ENCODE measurements at places on chromosomes 11 and 22. TPM values are rescaled to one million over a fixed set of nuclear protein-coding genes. Genes with fewer than 3 reads are reported as not detected.

The TBX10 gene
- not detected for total RNA-seq

The UCP3 gene
- 0.21 TPM for total RNA-seq

DNA sequence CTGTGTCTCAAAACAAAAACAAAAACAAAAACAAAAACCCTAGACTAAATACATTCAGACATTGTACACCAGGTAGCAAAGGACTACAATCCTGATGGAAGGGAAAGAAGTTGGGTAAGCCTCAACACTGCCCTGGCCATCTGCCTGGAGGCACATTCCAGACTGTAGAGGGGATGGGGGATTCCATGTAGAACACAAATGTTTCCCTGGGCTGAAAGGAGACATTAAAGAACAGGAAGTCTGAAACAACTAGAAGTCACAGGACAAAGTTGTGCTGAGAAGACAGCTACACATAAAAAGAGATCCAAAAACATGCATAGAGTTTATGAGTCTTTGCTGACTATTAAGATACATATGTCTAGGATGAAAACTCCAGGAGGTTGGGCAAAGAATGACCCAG, 83.9 kb downstream of the RRAS2 start:
- peaks cover 45% of the 10 kb centered on the region for H3K36me3 ChIP-seq
- peaks cover 4% of the 10 kb centered on the region for H3K4me1 ChIP-seq
- no peaks in the 10 kb centered on the region for H3K27me3 ChIP-seq

GRCh38 chr22:27775758-27776649, 25.6 kb downstream of the MN1 start:
- H3K4me3 ChIP-seq = peak overlapping the region; percentile 39
- H3K27me3 ChIP-seq = no peaks in the 10 kb centered on the region
- peaks cover 60% of the 10 kb centered on the region for H3K4me1 ChIP-seq
- peak overlapping the region; percentile 69 for H3K27ac ChIP-seq
- DNase-seq = peak; percentile 66
- H3K36me3 ChIP-seq = no peaks in the 10 kb centered on the region

GRCh38 chr11:98895936-98896335, 124.8 kb upstream of the CNTN5 start:
- no peak overlapping the region for H3K27ac ChIP-seq
- no peaks in the 10 kb centered on the region for H3K4me1 ChIP-seq
- no peak for DNase-seq
- no peaks in the 10 kb centered on the region for H3K27me3 ChIP-seq
- H3K4me3 ChIP-seq = no peak overlapping the region
- H3K36me3 ChIP-seq = no peaks in the 10 kb centered on the region

- peaks cover 48% of the 10 kb centered on the region for H3K27me3 ChIP-seq
- H3K36me3 ChIP-seq = no peaks in the 10 kb centered on the region
- peak; percentile 25 for DNase-seq
- peaks cover 18% of the 10 kb centered on the region for H3K4me1 ChIP-seq
Measured at GRCh38 chr11:116586392-116586791, 186.4 kb downstream of the BUD13 start.

- H3K27ac ChIP-seq = no peak overlapping the region
- no peaks in the 10 kb centered on the region for H3K27me3 ChIP-seq
Measured at GRCh38 chr22:43534916-43535315, 123.1 kb downstream of the MPPED1 start.

GRCh38 chr11:30392221-30392784, 69.4 kb downstream of the ARL14EP start:
- no peak for DNase-seq
- H3K4me3 ChIP-seq = no peak overlapping the region
- H3K36me3 ChIP-seq = peaks cover 1% of the 10 kb centered on the region
- no peaks in the 10 kb centered on the region for H3K27me3 ChIP-seq
- no peak overlapping the region for H3K27ac ChIP-seq
- H3K4me1 ChIP-seq = no peaks in the 10 kb centered on the region

DNA sequence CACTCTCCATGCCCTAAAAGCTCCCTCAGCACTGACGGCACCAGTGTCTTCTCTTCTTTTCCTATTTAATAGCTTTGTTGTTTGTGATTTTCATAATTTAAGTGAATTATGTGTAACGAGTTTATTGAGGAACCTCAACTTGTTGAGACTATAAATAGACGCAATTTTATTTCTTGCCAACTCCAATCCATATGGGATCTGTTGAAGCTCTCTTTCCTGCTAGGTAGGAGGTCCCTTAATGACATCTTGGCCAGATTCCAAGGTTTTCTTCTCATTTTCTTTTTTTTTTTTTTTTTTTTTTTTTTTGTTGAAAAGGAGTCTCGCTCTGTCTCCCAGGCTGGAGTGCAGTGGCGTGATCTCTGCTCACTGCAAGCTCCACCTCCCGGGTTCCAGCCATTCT, 14.2 kb downstream of the RTL6 start:
- DNase-seq = no peak
- no peak overlapping the region for H3K27ac ChIP-seq
- peaks cover 6% of the 10 kb centered on the region for H3K4me1 ChIP-seq
- H3K4me3 ChIP-seq = no peak overlapping the region
- H3K27me3 ChIP-seq = no peaks in the 10 kb centered on the region

DNA sequence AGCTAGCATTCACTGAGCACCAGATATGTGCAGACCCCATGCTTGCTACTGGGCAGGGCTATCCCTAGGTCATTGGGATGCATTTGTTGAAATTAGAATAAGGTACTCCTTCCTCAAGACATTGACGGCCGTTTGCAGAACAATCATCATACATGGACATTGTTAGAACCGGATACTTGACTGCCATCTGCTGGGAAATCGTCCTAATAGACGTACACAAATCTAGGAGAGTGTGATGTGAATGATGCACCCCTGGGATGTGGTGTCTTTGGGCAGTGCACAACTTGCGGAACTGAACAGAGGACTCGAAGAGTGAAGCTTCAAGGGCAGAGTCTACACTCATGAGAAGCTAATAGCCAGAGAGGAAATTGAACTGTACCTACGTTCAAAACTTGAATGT, 35.9 kb downstream of the MYO18B start:
- H3K36me3 ChIP-seq = no peaks in the 10 kb centered on the region
- no peaks in the 10 kb centered on the region for H3K4me1 ChIP-seq
- no peak overlapping the region for H3K4me3 ChIP-seq
- no peaks in the 10 kb centered on the region for H3K27me3 ChIP-seq

DNA sequence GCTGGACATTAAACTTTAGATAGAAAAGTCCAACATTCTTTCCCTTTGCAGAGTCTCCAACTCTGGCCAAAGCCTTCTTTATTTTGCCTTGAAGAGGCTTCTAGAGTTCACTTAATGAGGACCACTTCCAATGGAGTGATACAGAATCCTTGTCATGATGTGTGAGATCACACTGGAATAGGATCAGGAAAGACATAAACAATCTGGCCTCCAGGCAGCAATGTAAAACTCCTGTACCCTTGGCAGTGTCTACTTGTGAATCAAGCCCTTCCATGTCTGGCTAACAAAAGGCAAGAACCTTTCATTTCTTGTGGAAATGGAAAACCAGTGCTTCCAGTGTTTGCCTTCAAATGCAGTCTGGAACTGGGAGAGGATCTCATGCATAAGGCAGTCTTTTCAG, 56.5 kb upstream of the FIBIN start:
- no peak overlapping the region for H3K27ac ChIP-seq
- H3K36me3 ChIP-seq = no peaks in the 10 kb centered on the region
- H3K4me1 ChIP-seq = no peaks in the 10 kb centered on the region

DNA sequence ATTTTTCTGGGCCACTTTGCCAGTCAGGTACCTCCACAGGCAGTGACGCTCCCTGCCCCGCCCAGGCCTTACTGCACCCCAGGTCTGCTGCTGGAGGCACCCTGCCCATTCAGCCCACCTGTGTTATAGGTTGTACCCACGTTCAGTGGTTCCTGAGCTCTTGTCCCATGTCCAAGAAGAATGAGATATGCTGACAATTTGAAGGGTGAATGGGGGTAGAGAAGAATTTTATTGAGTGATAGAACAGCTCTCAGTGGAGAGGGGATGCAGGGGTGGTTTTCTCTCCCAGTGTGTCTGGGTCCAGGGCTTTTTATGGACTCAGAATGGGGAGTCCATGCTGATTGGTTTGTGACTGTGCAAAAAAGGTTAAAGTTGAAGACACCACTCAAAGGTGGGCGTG, 149.7 kb downstream of the LDLRAD3 start:
- no peaks in the 10 kb centered on the region for H3K27me3 ChIP-seq
- no peak overlapping the region for H3K4me3 ChIP-seq
- H3K27ac ChIP-seq = peak overlapping the region; percentile 89
- no peak for DNase-seq
- H3K4me1 ChIP-seq = peaks cover 19% of the 10 kb centered on the region
- peaks cover 15% of the 10 kb centered on the region for H3K36me3 ChIP-seq

DNA sequence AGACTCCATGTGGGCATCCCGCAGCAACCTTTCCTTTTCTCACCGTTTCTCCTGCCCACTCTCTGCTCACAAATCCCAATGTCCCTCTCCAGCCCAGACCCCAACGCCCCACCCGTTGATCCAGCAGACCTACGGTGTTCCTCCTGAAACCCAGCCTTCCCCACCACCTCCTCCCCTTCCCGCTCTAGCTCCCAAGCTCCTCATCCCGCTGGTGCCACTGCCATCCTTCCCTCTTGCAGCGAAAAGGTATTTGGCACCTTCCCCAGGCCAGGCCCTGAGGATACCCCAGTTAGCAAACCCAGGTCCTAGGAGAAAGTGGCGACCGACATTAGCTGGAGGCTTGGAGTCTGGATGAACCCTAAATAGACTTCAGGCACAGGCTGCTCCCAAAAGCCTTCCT, 84.0 kb upstream of the RTL6 start:
- H3K36me3 ChIP-seq = no peaks in the 10 kb centered on the region
- H3K27me3 ChIP-seq = no peaks in the 10 kb centered on the region
- H3K27ac ChIP-seq = no peak overlapping the region
- no peak for DNase-seq
- no peaks in the 10 kb centered on the region for H3K4me1 ChIP-seq
- H3K4me3 ChIP-seq = no peak overlapping the region

DNA sequence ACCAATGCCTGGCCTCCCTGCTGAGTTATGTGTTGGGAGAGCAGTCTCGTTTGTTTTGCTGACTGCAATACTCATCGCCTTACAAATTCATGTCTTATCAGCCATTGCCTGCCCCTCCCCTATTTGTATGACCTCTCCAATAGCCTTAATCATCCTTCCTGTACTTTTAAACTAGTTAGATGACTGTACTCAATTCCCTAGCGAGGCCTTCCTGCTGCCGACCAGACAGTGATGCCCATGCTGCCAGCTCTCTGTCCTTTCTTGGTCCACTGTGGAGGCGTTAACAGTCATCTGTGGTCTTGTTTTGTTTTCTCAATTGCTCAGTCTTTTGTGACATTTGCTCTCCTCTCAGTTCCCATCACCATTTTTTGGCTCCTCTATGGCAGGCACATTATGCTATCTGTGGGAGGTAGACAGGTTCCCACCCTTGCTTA, 20.3 kb upstream of the YPEL1 start:
- no peak for DNase-seq
- H3K4me3 ChIP-seq = no peak overlapping the region
- peak overlapping the region; percentile 72 for H3K27ac ChIP-seq
- H3K36me3 ChIP-seq = no peaks in the 10 kb centered on the region
- H3K27me3 ChIP-seq = no peaks in the 10 kb centered on the region
- no peaks in the 10 kb centered on the region for H3K4me1 ChIP-seq

- H3K4me3 ChIP-seq = peak overlapping the region; percentile 6
- DNase-seq = peak; percentile 68
- H3K4me1 ChIP-seq = peaks cover 37% of the 10 kb centered on the region
- H3K27me3 ChIP-seq = peaks cover 98% of the 10 kb centered on the region
- no peak overlapping the region for H3K27ac ChIP-seq
Measured at GRCh38 chr11:40203606-40204005, 1255.8 kb downstream of the LRRC4C start.

- no peaks in the 10 kb centered on the region for H3K27me3 ChIP-seq
- H3K4me1 ChIP-seq = no peaks in the 10 kb centered on the region
- H3K36me3 ChIP-seq = peaks cover 14% of the 10 kb centered on the region
- DNase-seq = no peak
- H3K27ac ChIP-seq = no peak overlapping the region
Measured at GRCh38 chr11:117281159-117281558, 10.0 kb upstream of the BACE1-AS start.

DNA sequence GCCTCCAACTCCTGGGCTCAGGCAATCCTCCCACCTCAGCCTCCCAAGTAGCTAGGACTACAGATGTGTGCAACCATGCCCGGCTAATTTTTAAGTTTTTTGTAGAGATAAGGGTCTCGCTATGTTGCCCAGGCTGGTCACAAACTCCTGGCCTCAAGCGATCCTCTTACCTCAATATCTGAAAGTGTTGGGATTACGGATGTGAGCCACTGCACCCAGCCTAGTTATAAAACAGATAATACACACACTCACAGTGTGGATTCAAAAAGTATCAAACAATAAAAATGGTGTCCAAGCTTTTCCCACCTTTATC, 377 bp upstream of the CCDC188 start:
- H3K4me1 ChIP-seq = no peaks in the 10 kb centered on the region
- H3K36me3 ChIP-seq = no peaks in the 10 kb centered on the region

Measured in GM23338 (cell line).